ENCODE measurements at places on chromosomes 16 and 17.

DNA sequence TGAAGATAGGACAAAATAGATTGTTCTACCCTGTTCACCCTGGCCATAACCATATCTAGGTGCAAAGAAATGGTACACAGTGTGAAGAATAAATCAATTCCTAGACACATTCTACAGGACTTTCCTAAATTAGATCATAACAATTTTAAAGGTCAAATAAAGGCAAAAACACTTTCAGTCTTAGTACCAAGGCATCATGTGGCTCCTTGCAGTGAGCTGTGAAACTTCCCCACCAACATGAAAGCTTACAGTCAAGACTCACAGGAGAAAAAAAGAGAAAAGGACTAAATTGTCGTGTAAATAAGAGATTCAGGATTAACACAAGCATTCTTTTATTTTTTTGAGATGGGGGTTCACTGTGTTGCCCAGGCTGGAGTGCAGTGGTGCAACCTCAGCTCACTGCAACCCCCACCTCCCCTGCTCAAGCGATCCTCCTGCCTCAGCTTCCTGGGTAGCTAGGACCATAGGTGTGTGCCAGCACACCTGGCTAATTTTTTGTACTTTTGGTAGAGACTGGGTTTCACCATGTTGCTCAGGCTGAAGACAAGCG lies 14.2 kb downstream of the NSMCE1 start:
- DNase-seq: peak; percentile 65

DNA sequence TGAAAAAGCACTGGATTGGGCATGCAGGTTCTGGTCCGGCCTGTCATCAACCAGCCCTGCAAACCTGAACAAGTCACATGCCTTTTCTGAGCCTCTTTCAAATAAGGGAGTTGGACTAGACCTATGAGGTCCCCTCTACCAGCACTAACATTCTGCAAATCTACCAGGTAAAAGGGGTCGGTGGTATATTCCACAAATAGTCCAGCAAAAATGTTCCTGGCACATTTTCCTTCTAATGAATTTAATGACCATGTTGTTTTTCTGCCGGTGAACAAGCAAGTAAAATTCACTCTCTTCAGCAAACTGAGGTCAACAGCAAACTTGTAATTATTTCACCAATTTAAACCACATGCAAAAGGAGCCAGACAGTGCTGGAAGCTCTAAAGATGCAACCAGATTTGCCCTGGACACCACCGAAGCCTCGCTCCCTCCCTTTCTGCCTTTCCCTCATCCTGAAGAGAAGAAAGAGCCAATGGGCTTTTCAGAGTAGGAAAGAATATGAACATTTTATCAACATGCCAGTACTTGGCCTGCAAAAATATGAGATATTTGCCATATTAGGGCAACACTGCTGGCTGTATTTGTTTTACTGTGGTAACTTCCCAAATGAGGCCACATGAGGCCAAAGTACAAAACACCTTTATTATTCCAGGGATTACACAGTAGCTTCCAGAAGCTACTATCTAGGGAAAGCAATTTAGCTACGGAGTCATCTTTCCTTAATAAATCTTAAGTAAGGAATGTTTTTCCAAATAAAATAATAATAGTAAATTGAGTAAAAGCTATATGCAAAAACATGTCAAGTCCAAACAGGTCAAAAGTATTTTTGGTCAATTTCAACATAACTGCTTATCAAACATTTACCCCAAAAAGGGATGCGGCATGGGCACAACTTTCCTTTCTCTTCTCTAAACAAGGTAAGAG lies 45.0 kb downstream of the USP31 start:
- no peak for DNase-seq

DNA sequence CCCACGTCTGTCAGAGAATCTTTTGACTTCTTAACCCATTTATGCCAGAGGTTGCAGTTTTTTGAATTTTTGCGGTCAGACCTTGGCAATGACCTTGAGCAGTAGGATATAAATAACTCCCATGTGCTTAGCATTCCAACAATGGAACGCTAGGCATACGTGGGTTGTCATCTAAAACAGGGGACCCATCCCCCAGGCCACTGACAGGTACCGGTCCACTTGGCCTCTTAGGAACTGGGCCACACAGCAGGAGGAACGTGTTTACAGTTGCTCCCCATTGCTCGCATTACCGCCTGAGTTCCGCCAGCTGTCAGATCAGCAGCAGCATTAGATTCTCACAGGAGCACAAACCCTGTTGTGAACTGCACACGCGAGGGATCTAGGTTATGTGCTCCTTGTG lies 76.8 kb upstream of the LGALS9 start:
- no peak for DNase-seq

GRCh38 chr16:80123189-80123588 lies 417.6 kb upstream of the DYNLRB2 start:
- DNase-seq: no peak

- no peak for DNase-seq
Observed at GRCh38 chr17:69065113-69065512, 4.4 kb upstream of the ABCA9 start.

Data from activated naive CD4-positive, alpha-beta T cell treated with anti-CD3 and anti-CD28 coated beads for 36 hours (primary cell).